Memory B cell (primary cell): ENCODE measurements at places on chromosomes 4 and X.

GRCh38 chrX:138923805-138924204 lies 212.3 kb upstream of the FGF13 start:
- H3K4me3 ChIP-seq, result no peak overlapping the region
- no peak for DNase-seq
- no peak overlapping the region for H3K27ac ChIP-seq
- H3K36me3 ChIP-seq, result no peaks in the 10 kb centered on the region
- no peaks in the 10 kb centered on the region for H3K4me1 ChIP-seq

DNA sequence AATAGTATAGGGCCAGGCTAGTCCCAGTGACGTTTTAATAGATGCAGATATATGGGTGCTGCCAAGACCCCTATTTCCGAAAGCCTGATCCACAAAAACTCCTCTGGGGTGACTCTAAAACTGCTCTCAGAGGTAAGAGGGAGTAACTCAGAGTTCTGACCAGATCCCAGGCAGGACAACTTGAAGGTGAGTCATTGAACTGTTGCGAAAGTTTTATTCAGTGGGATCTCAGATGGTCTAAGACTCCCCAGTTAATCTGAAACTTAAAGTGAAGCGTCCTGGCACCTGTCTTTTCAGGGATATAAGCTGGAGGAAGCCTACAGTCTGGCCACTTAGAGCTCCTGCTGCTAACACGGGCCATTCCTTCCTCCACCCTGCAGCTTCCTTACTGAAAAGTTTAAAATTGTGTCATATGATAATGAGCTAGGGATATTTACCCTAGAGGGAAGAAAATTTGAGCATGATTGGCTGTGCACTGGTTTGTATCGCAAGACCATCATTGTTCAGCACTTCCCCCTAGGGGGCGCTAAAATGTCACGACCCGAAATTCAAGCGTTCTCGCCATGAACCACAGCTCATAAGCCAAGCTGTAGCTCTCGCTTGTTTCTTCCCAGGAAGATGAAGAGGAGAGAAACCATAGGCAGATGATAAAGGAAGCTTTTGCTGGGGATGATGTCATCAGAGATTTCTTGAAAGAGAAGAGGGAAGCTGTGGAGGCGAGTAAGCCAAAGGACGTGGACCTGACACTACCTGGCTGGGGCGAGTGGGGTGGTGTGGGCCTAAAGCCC lies 19.5 kb downstream of the UTP14A start:
- no peaks in the 10 kb centered on the region for H3K27me3 ChIP-seq
- peaks cover 6% of the 10 kb centered on the region for H3K4me1 ChIP-seq
- H3K4me3 ChIP-seq, result no peak overlapping the region
- DNase-seq, result peak; percentile 70

GRCh38 chr4:121344098-121344497 lies 36.7 kb downstream of the QRFPR start:
- no peak for DNase-seq
- H3K27ac ChIP-seq, result no peak overlapping the region
- H3K36me3 ChIP-seq, result no peaks in the 10 kb centered on the region
- H3K4me1 ChIP-seq, result no peaks in the 10 kb centered on the region
- H3K4me3 ChIP-seq, result no peak overlapping the region
- H3K27me3 ChIP-seq, result peaks cover 2% of the 10 kb centered on the region

GRCh38 chrX:66130469-66130868 lies 33.6 kb upstream of the HEPH start:
- no peaks in the 10 kb centered on the region for H3K4me1 ChIP-seq
- no peaks in the 10 kb centered on the region for H3K36me3 ChIP-seq
- no peaks in the 10 kb centered on the region for H3K27me3 ChIP-seq
- no peak overlapping the region for H3K4me3 ChIP-seq
- no peak for DNase-seq
- H3K27ac ChIP-seq, result no peak overlapping the region

GRCh38 chr4:74953647-74954046 lies 20.7 kb downstream of the PARM1 start:
- H3K27ac ChIP-seq, result no peak overlapping the region
- no peaks in the 10 kb centered on the region for H3K27me3 ChIP-seq
- peaks cover 4% of the 10 kb centered on the region for H3K4me1 ChIP-seq
- DNase-seq, result no peak
- peaks cover 8% of the 10 kb centered on the region for H3K36me3 ChIP-seq
- H3K4me3 ChIP-seq, result no peak overlapping the region

GRCh38 chr4:57719456-57719855 lies 609.3 kb upstream of the IGFBP7 start:
- H3K36me3 ChIP-seq, result no peaks in the 10 kb centered on the region
- H3K27me3 ChIP-seq, result no peaks in the 10 kb centered on the region
- no peak for DNase-seq
- no peaks in the 10 kb centered on the region for H3K4me1 ChIP-seq
- no peak overlapping the region for H3K27ac ChIP-seq

- no peaks in the 10 kb centered on the region for H3K27me3 ChIP-seq
- H3K4me3 ChIP-seq, result no peak overlapping the region
- H3K4me1 ChIP-seq, result no peaks in the 10 kb centered on the region
Observed at GRCh38 chr4:120156120-120156718, 89.6 kb upstream of the MAD2L1 start.

- peaks cover 1% of the 10 kb centered on the region for H3K36me3 ChIP-seq
- H3K4me1 ChIP-seq, result peaks cover 4% of the 10 kb centered on the region
- H3K27me3 ChIP-seq, result no peaks in the 10 kb centered on the region
- no peak for DNase-seq
- no peak overlapping the region for H3K4me3 ChIP-seq
Observed at GRCh38 chrX:42289492-42290385, 366.4 kb upstream of the CASK start.

DNA sequence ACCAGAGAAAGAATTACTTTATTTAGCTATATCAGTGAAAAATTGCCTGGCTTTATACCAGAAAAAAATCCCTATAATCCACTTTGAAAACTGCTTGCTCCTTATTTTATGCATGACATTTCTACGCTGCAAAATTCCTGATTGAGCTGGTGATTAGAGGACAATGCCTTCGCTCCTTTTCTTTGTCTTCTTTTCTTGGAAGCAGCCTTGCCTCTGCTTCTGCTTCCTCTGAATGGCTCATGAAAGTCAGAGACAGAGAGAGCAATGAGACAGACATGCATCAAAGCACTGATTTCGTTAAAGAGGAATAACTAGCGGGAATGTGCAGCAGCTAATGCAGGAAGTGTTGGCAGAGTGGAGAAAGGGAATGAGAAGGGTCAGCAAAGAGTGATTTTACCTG lies 294.3 kb upstream of the IGFBP7 start:
- no peak overlapping the region for H3K27ac ChIP-seq
- H3K27me3 ChIP-seq, result no peaks in the 10 kb centered on the region
- H3K4me3 ChIP-seq, result no peak overlapping the region
- DNase-seq, result no peak
- no peaks in the 10 kb centered on the region for H3K36me3 ChIP-seq

DNA sequence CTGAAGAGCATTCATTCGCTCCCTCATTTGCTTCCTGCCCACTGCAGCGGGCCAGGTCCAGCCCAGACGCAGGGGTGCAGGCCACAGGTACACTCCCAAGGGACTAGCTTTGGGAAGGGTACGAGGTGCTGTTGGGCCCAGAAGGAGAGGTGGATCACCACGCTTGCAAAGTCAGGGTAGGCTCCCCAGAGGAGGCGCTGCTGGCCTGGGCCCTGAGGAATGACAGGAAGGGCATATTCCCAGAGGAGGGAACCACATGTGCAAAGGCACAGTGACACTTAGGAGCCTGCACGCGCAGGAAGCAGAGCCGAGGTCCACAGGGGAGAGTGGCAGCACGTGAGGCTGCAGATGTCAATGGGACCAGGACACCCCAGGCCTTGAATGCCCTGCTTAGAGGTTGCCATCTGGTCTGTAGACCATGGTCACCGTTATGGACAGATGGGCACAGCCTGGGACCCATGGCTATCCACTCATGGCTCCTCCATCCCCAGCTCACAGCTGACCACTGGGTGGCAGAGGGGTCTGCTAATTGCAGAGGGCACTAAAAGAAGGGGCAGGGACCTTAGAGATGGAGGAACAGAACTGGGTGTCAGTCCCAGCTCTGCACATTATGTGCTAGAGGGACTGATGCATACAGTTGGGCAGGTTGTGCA lies 7.9 kb downstream of the HTRA3 start:
- peaks cover 18% of the 10 kb centered on the region for H3K27me3 ChIP-seq
- no peak for DNase-seq
- H3K4me1 ChIP-seq, result no peaks in the 10 kb centered on the region
- no peak overlapping the region for H3K4me3 ChIP-seq
- H3K27ac ChIP-seq, result no peak overlapping the region

DNA sequence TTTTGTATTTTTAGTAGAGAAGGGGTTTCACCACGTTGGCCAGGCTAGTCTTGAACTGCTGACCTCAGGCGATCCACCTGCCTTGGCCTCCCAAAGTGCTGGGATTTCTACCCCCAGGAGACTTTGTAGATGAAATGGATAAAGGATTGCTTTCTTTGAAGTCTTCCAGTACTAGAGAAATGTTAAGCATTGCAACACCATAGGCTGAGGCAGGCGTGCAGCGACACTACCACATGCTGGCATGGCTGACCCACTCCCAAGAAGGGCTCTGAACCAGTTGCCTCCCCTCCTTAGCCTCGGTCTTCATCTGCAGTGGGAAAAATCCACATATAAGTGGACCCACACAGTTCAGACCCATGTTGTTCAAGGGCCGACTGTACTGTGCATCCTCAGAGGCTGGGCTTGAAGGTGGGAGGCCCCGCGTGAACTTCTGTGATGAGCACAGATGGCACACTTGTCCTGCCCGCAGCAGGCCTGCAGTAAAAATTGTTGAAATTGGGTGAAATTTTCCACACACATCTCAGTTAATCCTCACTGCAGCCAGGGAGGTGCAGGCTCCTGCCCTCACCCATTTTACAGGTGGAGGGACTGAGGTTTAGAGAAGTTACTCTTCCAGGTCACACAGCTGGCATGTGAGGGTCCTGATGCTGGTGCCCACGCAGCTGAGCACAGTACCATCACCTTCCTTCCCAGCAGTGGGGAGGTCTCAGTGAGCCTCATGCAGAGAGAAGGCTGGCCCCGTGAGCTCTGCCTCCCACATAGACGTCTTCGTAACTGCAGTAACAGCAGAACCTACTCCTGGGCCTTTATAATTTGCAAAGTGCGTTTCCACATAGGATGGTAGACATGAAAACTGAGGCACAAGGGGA lies 35.5 kb downstream of the HTRA3 start:
- H3K36me3 ChIP-seq, result peaks cover 2% of the 10 kb centered on the region
- H3K27me3 ChIP-seq, result peaks cover 12% of the 10 kb centered on the region
- no peak overlapping the region for H3K4me3 ChIP-seq
- DNase-seq, result no peak

GRCh38 chr4:60296386-60296785 lies 903.7 kb upstream of the ADGRL3 start:
- H3K27ac ChIP-seq, result no peak overlapping the region
- no peaks in the 10 kb centered on the region for H3K27me3 ChIP-seq
- no peaks in the 10 kb centered on the region for H3K4me1 ChIP-seq
- H3K4me3 ChIP-seq, result no peak overlapping the region
- DNase-seq, result no peak

GRCh38 chrX:68995780-68996551 lies 167.1 kb downstream of the EFNB1 start:
- no peak overlapping the region for H3K27ac ChIP-seq
- peaks cover 5% of the 10 kb centered on the region for H3K27me3 ChIP-seq
- DNase-seq, result no peak
- H3K4me3 ChIP-seq, result no peak overlapping the region
- H3K36me3 ChIP-seq, result no peaks in the 10 kb centered on the region

GRCh38 chr4:25821899-25822298 lies 40.9 kb downstream of the SEL1L3 start:
- peaks cover 29% of the 10 kb centered on the region for H3K36me3 ChIP-seq
- no peak overlapping the region for H3K4me3 ChIP-seq
- DNase-seq, result no peak
- H3K4me1 ChIP-seq, result peaks cover 3% of the 10 kb centered on the region
- no peak overlapping the region for H3K27ac ChIP-seq

DNA sequence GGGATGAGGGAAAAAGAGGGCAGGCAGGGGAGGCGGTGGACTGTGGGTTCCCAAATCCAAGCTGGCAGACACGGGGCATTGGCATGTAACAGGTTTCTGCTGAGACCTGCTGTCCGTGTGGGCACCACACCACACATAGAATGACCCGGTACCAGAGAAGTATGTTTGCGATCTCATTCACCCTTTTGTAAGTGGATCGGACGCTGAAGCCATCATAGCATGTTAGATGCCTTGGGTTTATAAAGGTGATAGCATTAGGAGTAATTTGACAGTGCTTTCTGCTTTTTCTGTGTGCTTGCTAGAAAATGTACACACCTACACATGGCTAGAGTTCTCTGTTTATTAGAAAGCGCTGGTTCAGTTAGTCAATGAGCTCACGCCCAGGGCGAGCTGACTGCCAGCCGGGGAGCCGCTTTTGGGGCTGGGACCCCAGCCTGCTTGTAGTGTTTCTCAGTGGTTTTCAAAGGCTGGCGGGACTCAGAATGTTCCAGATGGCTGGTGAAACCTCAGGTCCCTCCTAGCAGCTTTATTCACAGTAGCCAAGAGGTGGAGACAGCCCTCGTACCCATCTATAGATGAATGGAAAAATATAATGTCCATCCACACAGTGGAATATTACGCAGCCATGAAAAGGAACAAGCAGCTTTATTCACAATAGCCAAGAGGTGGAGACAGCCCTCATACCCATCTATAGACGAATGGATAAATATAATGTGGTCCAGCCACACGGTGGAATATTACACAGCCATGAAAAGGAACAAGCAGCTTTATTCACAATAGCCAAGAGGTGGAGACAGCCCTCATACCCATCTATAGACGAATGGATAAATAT lies 579 bp downstream of the IL3RA start:
- peaks cover 8% of the 10 kb centered on the region for H3K27me3 ChIP-seq
- peaks cover 2% of the 10 kb centered on the region for H3K36me3 ChIP-seq
- peaks cover 6% of the 10 kb centered on the region for H3K4me1 ChIP-seq
- no peak overlapping the region for H3K27ac ChIP-seq
- peak overlapping the region; percentile 72 for H3K4me3 ChIP-seq
- DNase-seq, result no peak

DNA sequence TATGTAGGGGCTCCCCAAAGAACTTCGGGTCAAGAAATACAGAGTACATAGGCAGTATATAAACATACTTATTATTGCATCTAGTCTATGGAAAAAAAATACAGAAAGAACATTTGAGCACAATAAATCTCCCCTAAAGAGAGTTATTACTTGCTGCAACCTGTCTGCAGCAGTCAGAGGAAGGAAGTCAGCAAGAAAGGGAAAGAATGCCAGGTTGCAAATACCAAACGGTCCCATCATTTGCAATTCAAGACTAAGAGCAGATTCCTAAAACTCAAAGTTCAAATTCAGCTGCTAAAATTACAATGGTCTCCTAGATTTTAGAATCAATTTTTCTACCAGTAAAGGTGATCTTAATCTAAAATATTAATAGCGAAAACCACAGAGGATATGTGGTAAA lies 236.2 kb upstream of the NUDT6 start:
- DNase-seq, result no peak
- no peak overlapping the region for H3K27ac ChIP-seq
- peaks cover 3% of the 10 kb centered on the region for H3K36me3 ChIP-seq
- no peak overlapping the region for H3K4me3 ChIP-seq
- H3K4me1 ChIP-seq, result peaks cover 2% of the 10 kb centered on the region
